ENCODE measurements at places on chromosomes 6 and 20. TPM values are rescaled to one million over a fixed set of nuclear protein-coding genes. Genes with fewer than 3 reads are reported as not detected.

Gene TREML2
- total RNA-seq: not detected

Gene ISM1
- total RNA-seq: 0.36 TPM

GRCh38 chr6:137570393-137570792, 76.2 kb upstream of the OLIG3 start:
- no peak for DNase-seq

- no peak for DNase-seq
These were observed 131.2 kb upstream of the RIN2 start for GRCh38 chr20:19626896-19627295.

Gene RCAN2
- 23.3 TPM for total RNA-seq

Gene MEP1A
- 4.1 TPM for total RNA-seq

GRCh38 chr6:46420921-46421638, 70.2 kb downstream of the RCAN2 start:
- DNase-seq: no peak

GRCh38 chr6:56484669-56485068, 158.0 kb downstream of the DST start:
- DNase-seq: no peak

Gene NNAT
- total RNA-seq: 87.4 TPM

GRCh38 chr6:8819446-8819845, 384.1 kb upstream of the SLC35B3 start:
- DNase-seq: no peak

Gene CRISP2
- not detected for total RNA-seq

Gene HRH3
- not detected for total RNA-seq

DNA sequence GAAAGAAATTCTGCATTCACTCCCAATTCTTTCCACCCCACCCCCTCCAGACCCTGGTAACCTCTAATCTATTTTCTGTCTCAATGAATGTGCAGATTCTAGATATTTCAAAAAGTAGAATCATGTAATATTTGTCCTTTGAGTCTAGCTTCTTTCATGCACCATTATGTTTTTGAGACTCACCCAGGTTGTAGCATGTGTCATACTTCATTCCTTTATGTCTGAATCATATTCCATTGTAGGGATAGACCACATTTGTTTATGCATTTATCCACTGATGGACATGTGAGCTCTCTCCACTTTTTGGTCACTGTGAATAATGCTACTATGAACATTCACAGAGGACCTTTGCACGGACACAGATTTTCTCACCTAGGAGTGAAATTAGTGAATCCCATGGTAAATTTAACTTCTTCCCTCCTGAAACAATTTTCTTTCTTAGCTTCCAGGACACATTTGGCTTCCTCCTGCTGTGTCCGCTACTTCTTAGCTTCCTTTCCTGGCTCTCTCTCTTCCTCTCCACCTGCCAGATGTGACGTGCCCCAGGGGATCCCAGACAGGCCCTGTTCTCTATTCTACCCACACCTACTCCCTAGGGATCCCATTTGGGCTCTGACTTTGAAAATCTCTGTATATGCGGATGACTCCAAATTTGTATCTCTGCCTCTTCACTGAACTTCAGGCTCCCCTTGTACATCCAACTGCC, 24.1 kb upstream of the ARFGEF2 start:
- no peak for DNase-seq

GRCh38 chr6:148395583-148396101, 53.0 kb downstream of the SASH1 start:
- DNase-seq: no peak

DNA sequence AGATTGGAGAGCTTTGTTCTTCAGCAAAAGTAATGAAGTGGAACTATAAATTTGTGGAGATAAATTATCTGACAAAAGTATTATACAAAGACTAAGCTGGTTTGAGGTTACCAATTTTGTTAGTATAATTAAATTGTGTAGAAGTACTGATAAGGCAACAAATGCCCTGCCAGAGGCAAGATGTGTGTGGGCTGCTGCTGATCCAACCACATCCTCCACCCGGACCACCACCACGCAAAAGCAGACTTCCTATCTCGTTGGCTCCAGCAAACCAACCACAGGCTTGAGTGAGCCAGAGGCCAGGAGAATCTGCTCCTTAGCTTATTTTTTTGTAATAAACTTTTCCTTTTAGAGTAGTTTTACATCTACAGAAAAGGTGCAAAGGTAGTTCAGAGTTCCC, 1.1 kb upstream of the MYLK4 start:
- no peak for DNase-seq

GRCh38 chr6:53495506-53496499, 49.1 kb downstream of the GCLC start:
- no peak for DNase-seq

Gene ECT2L
- not detected for total RNA-seq

GRCh38 chr6:118902726-118903125, 8.8 kb downstream of the ASF1A start:
- no peak for DNase-seq

Gene PPP1R3D
- 5.2 TPM for total RNA-seq

- DNase-seq: no peak
These were observed at the start of gene OPN5 for GRCh38 chr6:47781732-47782131. OPN5 (plus strand) TSS chr6:47782032; CDS start chr6:47782067, 35 bp downstream.

- no peak for DNase-seq
These were observed 545.7 kb downstream of the PRKN start for GRCh38 chr6:162181741-162182401.

DNA sequence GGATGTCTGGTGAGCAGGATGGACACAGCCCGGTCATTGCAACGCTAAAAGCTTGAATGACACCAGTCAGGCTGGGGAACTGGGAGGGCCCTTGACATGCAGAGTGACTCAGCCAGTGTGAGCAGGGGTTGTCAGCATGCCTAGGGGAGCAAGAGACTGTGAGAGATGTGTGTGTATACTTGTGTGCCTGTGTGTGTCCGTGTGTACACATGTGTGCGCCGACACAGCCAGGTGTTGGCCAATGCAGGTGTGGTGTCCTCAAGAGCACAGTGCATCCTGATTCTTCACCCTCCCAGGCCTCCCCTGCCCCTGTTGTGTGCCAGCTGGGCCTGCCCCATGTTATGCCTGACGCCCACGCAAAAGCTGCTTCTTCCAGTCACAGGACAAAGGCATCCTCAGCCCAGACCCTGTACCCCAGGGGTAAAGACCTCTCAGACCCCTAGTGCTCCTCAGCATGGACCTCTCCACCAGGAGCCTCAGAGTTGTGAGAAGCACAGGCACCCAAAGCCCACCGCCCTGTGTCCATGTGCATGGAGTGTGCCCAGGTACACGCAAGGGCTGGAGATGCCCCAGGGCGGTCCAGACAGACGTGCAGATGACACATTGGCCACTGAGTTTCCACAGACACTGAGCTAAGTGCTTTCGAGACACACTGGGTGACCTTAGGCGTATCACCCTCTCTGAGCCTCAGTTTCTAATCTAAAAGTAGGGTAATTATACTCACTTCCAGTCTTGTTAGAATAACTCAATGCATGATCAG, 16.6 kb downstream of the NRSN2 start:
- no peak for DNase-seq

DNA sequence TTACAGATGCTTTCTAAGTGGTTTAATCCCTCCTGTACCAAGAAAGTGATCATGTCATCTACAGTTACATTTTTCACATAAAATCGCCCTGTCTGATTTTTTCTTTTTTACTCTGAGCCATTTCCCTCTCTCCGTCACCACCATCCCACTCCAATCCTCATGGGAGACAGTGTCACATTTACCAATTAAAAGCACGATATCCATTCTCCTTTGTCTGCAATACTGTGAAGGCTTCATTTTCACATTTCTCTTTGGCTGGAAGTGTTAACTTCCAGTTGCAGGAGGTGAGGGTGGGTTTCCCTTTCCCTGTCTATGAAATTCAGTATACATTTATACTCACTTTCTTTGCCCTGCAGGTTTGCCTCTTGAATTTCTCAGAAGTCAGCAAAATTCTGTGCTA, 372.7 kb upstream of the CNR1 start:
- DNase-seq: no peak

Gene C20orf202
- total RNA-seq: 0.26 TPM

DNA sequence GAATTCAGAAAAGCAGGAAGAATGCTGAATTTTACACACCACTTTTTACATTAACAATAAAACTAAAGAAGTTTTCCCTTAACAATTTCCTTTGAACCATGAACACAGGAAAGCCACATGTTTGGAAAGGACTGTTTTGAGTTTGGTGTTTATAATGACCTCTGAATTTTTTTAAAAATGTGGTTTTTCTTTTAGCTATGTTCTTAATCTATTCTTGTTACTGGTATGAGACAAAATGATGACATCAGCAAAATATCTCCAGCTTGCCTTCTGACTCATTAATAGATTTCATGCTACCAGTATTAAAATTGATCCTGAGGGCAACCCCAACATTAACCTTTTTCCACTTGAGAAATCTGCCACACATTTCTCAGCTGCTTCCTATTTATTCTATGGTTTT, 217.5 kb upstream of the THEMIS start:
- DNase-seq: no peak

Gene GPLD1
- 7.4 TPM for total RNA-seq

- DNase-seq: no peak
These were observed 52.8 kb downstream of the TOMM6 start for GRCh38 chr6:41840326-41840725.

Gene WFDC11
- not detected for total RNA-seq

DNA sequence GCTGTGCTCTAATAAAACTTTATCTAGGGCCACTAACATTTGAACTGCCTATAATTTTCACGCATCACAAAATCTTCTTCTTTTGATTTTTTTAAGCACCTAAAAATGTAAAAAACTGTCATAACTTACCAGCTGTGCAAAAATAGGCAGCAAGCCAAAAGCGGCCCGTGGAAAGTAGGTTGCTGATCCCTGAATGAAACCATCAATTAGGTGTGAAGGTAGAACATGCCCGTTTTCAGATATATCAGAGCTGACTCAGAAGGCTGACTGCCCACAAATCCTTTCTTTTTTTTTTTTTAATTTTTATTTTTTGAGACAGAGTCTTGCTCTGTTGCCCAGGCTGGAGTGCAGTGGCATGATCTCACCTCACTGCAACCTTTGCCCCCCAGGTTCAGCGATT, 4.9 kb upstream of the IPCEF1 start:
- no peak for DNase-seq
